ENCODE measurements at places on chromosomes 7 and 10.

GRCh38 chr7:155097338-155097737 lies 27.2 kb downstream of the HTR5A start:
- no peak for DNase-seq

DNA sequence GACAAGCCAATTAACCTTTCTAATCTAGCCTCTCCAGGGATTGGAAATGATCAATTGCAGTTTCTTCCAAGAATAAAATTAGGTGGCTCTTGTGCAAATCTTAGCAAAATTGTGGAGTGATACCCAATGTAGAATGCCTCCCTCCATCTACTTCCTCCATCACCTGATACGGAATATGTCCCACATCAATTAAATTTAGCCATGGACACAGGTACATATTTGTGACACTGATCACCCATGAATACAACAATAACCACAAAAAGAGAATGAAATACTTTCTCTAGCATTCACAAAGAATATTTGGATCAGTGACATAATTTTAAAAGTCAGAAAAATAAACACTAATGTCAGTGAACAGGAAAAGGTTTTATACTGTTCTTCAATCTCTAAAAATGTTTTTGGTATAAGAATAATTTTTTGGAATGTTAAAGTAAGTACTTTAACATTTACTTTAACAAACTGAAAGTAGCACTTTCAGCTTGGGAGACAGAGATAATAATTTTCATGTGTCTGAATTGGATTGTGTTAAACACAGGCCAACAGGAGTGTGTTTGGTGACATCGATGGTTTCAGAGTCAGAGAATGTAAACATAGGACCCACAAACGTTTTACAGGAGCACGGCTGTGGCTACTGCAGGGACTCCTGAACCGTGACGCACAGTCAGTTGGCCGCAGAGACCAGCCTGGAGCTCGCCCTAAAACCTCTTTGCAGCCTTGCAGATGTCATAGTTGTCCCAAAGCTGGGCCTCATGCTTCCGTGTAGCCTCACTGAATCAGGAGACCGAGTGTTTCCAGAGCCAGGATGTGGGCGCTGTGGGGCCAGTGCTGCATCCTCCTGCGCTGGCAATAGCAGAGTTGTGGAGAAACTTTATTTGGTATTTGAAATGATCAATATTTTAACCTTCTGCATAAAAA lies 7.2 kb downstream of the RBM20 start:
- peak; percentile 75 for DNase-seq

DNA sequence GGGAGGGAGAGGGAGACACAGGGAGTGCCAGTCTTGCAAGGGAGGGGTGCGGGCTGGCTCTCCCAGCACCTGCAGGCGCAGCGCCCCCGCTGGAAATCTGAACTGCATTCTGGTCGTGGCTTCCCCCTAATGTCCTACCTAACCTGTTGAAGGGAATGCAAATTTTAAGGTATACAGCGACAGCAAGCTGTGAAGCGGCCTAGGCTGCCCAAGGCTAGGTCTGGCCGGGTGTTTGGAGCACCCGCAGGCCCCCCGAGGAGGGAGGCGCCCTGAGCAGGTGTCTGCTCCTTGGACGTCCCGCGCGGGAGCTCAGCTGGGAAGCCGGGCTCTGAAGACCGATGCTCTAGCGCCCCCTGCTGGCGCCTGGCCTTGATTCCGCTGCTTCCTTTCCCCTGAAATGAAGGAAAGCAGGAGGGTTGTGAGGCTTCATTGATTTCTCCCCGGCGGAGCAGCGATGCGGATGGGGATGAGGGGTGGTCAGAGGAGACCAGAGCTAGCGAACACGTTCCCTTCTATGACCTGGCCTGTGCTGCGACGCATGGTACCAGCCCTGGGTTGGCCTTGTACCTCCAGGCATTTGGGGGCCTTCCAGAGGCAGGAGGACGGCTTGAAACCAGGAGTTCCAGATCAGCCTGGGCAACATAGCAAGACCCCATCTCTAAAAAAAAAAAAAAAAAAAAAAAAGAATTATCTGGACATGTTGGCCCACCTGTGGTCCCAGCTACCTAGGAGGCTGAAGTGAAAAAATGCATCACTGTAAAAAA lies 601.3 kb downstream of the GALNT17 start:
- DNase-seq: peak; percentile 90

GRCh38 chr7:138258197-138258559 lies 181.9 kb downstream of the AKR1D1 start:
- DNase-seq: no peak

- peak; percentile 44 for DNase-seq
These were observed 53.5 kb downstream of the PODXL start for GRCh38 chr7:131502810-131503508.

GRCh38 chr10:110226926-110227641 lies 19.7 kb downstream of the MXI1 start:
- peak; percentile 93 for DNase-seq

GRCh38 chr10:9342885-9343570 lies 1288.5 kb downstream of the GATA3 start:
- DNase-seq: peak; percentile 45

DNA sequence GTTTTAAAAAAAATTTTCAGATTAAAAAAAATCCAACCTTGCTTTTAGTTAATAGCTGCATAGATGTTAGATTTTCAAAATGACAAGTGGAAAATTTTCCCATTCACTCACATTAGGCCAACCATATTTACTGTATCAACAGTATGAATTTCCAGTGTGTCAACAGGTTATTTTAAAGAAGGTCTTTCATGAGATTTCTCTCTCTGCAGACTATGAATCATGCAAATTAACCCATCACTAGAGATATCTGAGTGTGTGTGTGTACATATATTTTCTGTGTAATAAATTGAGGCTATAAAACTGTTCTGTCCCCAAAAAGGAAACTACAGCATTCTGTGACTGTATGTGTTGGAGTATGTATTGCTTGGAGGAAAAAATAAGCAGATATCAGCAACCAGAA lies 305.6 kb downstream of the ARL4A start:
- DNase-seq: no peak

DNA sequence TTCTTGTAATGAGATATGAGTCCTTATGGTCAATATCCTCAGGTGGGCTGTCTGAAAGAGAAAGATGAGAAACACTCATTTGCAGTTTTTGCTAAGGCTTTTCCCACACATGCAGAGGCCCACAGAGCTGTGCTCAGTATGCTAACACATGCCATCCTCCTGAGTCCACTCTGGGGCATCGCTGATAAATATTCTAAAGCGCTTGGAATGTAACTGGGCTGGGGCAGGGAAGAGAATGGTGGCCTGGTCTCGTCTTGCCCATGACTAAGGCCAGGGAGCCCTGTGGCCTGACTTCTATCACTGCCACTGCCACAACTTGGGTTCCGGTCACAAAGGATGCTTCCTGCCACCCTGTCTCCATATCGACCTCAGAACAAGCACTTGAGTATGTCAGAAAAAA lies 199.7 kb upstream of the FRMD4A start:
- no peak for DNase-seq

DNA sequence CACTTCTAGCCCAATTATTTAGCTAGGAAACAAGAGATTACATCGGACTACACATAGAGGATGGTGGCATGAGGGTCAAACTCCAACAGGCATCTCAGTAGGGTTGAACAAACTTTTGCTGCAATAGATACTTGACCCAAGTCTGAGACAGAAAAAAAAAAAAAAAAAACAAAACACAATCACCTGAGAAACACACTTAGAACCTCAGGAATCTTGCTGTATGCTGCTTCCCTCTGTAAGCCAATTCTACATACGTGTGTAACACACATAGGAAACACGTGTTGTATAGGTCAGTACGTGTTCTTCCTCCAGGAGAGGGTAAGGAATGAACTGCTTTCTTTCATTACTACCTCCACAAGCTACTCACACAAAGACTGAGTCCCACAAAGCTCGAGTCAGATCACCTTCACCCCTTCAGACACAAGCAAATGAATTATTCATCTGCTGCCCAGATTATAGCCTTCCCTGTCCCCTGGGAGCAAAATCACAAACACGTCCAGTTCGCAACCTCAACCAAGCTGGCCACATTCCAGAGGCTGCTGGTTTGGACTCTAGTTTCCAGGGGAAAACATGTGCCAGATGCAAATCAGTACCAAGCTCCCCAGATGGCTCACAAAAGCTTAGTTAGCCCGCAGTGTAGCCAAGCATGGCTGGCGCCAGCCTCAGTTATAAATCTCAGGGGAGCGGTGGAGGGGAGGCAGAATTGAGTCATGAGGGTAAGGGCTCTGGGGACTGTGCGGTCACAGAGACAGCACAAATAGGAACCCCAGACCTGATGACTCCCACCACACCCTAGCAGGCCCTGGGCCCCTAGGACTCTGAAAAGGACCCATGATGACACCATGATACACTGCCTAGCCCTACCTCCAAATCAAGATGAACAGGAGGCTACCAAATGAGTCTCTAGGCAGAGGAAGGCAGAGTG lies 15.1 kb downstream of the PSAP start:
- peak; percentile 88 for DNase-seq

DNA sequence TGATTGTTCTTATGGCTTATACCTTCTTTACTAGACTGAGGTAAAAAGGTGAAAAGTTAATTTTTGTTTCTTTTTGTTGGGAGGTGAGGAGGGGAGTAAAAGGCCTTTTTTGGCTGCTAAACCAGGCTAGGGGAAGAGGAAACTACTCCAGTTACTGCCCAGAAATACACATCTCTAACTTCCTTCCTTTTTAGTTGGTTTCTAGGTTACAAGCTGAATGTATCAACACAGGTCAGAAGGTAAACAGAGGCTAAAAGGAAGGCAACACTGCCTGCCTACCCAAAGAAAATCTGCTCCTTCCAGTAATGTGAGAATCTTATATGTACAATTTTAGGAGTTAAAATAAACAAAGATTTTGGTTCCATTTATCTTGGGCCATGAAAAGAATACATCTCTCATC lies 140.4 kb downstream of the NRBF2 start:
- no peak for DNase-seq

DNA sequence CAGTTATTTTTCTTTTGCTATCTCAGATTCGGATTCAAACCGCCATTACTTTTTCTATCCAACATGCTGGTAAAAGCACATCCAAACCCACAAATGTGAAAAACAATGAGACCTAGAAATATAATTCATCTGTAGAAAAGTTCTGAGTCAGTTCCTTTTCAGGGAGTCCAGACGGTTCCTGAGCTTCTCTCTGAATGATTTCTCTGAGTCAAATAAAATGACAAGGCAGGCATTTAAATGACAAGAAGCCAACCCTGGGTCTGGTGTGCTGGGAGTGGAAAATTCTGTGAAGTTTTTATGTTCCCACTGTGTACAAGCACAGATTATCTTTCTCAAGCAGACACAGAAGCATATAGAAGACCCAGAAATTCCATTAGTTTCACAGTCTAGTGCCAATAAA lies 96.3 kb upstream of the ANKRD1 start:
- no peak for DNase-seq

DNA sequence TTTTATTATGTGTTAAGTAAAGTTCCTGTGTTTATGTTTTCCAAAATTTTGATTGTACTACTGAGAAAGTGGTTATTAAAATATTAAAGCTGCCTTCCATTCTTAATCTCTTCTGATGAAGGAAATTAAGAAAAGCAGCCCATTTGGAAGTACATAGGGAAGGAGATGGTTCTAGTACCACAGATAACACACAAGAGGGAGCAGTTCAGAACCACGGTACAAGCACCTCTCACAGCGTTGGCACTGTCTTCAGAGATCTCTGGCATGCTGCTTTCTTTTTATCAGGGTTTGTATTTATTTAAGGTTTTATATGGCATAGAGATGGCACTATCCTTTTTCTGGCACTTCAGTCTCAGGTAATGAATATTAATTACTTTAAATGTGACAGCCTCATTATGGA lies 111.6 kb downstream of the PHTF2 start:
- no peak for DNase-seq

DNA sequence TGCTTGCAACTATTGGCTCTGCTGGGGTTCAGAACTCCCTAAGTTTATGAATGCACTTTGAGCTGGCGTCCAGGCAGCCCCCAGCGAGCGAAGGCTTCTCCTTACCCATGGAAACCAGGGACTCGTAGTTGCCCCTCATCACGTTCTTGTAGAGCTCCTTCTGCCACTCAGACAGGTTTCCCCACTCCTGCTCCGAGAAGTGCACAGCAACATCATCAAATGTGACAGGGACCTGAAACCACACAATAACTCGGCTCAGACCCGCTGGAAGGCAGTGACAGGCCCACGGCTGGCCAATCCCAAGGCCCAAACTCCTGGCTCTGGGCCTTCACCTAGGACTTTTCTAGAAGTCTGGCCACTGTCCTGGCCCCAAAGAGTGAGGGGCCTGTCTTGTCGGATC lies 6.9 kb downstream of the ZNF777 start:
- no peak for DNase-seq

- no peak for DNase-seq
These were observed 588 bp downstream of the GET4 start for GRCh38 chr7:876972-877311.

DNA sequence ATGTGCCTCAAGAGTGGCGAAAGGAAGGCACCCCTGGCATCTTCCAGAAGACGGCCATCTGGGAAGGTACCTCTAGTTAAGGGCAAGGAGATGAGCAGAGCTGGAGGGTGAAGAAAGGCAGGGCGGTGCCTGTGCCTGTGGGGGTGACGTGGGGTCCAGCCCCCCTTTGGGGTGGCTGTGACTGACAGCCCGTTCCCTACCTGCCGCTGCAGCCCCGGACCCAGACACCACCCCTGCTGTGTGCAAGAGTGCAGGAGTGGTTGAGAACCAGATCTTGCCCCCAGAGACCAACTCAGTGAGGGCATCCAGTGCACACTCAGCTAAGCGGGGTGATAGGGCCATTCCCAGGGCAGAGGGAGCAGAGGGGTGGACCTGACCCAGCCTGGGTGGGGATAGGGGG lies 4.3 kb upstream of the MUC17 start:
- DNase-seq: no peak

- no peak for DNase-seq
These were observed 76.0 kb upstream of the GRB10 start for GRCh38 chr7:50858528-50859245.

- DNase-seq: no peak
These were observed 11.5 kb downstream of the PILRA start for GRCh38 chr7:100384628-100385294.

GRCh38 chr7:139813689-139814088 lies 15.4 kb upstream of the TBXAS1 start:
- DNase-seq: no peak

- DNase-seq: no peak
These were observed 108.3 kb downstream of the EGFR start for GRCh38 chr7:55127135-55127551.

All from GM03348 (cell line).